ENCODE measurements at places on chromosomes 6 and 20.

GRCh38 chr6:122969999-122970533 lies 26.0 kb upstream of the CLVS2 start:
- no peak for DNase-seq
- no peaks in the 10 kb centered on the region for H3K36me3 ChIP-seq
- H3K4me1 ChIP-seq = no peaks in the 10 kb centered on the region
- no peaks in the 10 kb centered on the region for H3K27me3 ChIP-seq
- H3K4me3 ChIP-seq = no peak overlapping the region

GRCh38 chr6:148203970-148204369 lies 138.7 kb upstream of the SASH1 start:
- H3K4me1 ChIP-seq = no peaks in the 10 kb centered on the region
- H3K4me3 ChIP-seq = no peak overlapping the region
- no peaks in the 10 kb centered on the region for H3K36me3 ChIP-seq
- no peak for DNase-seq
- no peaks in the 10 kb centered on the region for H3K27me3 ChIP-seq

DNA sequence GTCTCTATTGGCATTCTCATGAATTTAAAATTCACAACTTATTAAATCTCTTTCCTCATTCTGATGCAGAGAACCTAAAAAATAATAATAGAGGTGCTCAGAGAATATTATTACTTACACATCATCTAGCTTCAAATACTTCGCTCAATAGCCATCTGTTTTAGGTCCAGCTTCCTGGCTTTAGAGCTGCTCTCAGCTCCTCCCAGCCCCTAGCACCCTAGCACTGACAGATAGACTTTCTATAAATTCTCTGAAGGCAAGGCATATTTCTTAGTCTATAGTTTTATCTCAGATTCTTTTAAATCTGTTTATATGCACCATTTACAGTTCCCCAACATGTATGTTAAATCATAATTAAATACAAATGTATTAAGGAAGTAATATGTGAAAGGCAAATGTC lies 281.3 kb downstream of the PTPRK start:
- no peak for DNase-seq
- H3K36me3 ChIP-seq = no peaks in the 10 kb centered on the region
- H3K4me3 ChIP-seq = no peak overlapping the region
- no peaks in the 10 kb centered on the region for H3K27me3 ChIP-seq
- H3K27ac ChIP-seq = no peak overlapping the region

GRCh38 chr20:3994125-3994524 lies 21.2 kb downstream of the RNF24 start:
- DNase-seq = no peak
- no peaks in the 10 kb centered on the region for H3K27me3 ChIP-seq
- no peak overlapping the region for H3K4me3 ChIP-seq
- H3K27ac ChIP-seq = no peak overlapping the region
- H3K4me1 ChIP-seq = peaks cover 13% of the 10 kb centered on the region

- no peak for DNase-seq
- no peaks in the 10 kb centered on the region for H3K36me3 ChIP-seq
- no peak overlapping the region for H3K27ac ChIP-seq
- H3K27me3 ChIP-seq = peaks cover 18% of the 10 kb centered on the region
- H3K4me1 ChIP-seq = peaks cover 3% of the 10 kb centered on the region
- H3K4me3 ChIP-seq = peak overlapping the region; percentile 44
Measured at GRCh38 chr20:8133851-8134451, 1.9 kb downstream of the PLCB1 start.

DNA sequence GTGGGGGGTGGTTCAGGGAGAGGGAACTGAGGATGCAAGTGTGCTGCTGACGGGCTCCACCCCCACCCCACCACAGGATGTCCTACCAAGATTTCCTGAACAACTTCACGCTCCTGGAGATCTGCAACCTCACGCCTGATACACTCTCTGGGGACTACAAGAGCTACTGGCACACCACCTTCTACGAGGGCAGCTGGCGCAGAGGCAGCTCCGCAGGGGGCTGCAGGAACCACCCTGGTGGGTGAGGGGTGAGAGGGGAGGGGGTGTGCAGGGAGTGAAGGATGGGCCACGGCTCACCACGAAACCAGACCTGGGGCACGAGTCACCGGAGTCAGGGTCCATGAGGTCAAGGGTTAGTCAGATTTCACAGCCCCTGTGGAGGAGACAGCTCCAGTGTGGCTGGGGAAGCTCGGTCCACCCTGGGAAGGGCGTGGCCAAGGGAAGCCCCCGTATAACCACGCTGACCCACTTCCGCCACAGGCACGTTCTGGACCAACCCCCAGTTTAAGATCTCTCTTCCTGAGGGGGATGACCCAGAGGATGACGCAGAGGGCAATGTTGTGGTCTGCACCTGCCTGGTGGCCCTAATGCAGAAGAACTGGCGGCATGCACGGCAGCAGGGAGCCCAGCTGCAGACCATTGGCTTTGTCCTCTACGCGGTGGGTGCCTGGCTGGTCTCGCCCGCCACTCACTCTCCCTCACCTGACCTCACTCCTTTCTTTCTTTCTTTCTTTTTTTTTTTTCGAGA lies 18.3 kb downstream of the CAPN11 start:
- peak overlapping the region; percentile 90 for H3K27ac ChIP-seq
- no peaks in the 10 kb centered on the region for H3K36me3 ChIP-seq
- DNase-seq = no peak
- H3K27me3 ChIP-seq = no peaks in the 10 kb centered on the region

- no peak for DNase-seq
- no peak overlapping the region for H3K4me3 ChIP-seq
- peaks cover 10% of the 10 kb centered on the region for H3K36me3 ChIP-seq
- no peak overlapping the region for H3K27ac ChIP-seq
- no peaks in the 10 kb centered on the region for H3K27me3 ChIP-seq
- H3K4me1 ChIP-seq = peaks cover 3% of the 10 kb centered on the region
Measured at GRCh38 chr20:35465976-35466375, 10.6 kb downstream of the CEP250 start.

DNA sequence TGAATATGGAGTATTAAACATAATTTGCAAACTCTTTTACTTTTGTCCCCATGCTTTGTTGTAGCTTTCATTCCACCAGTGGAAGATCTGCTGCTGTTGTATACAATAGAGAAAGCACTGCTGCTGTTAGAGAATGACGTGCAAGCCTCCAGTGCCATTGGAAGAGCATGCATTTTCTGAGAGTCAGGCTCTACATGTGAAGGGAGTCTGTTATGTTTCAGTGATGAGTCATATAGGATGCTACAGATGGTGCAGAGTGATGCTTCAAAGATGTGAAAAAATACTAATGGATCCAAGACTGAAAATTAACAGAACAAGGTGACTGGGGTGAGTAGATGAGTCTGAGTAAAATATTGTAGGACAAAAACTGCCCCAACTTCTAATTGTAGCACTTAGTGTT lies 22.4 kb upstream of the BACH2 start:
- no peak overlapping the region for H3K27ac ChIP-seq
- no peaks in the 10 kb centered on the region for H3K27me3 ChIP-seq
- no peak for DNase-seq
- H3K4me1 ChIP-seq = no peaks in the 10 kb centered on the region
- H3K36me3 ChIP-seq = no peaks in the 10 kb centered on the region

DNA sequence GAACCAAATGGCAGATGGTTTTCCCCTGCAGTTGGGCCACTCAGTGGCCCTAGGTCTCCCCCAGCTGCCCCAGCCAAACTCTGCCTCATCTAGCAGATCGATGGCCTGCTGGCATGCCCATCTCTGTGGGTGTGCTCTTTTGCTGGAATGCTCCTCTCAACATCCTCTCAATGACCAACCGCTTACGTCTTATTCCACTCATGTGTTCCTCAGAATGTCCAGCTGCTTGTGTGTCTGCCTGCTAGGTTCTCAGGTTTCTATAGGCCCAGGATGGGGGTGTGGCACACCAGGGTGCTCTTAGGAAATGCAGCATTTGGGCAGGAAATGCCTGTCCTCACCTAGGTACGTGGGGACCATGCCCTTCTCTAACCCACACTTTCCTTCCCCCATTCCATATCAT lies 509.9 kb upstream of the SYNCRIP start:
- no peak for DNase-seq
- no peak overlapping the region for H3K27ac ChIP-seq
- no peak overlapping the region for H3K4me3 ChIP-seq
- H3K36me3 ChIP-seq = no peaks in the 10 kb centered on the region
- H3K4me1 ChIP-seq = no peaks in the 10 kb centered on the region
- H3K27me3 ChIP-seq = no peaks in the 10 kb centered on the region

DNA sequence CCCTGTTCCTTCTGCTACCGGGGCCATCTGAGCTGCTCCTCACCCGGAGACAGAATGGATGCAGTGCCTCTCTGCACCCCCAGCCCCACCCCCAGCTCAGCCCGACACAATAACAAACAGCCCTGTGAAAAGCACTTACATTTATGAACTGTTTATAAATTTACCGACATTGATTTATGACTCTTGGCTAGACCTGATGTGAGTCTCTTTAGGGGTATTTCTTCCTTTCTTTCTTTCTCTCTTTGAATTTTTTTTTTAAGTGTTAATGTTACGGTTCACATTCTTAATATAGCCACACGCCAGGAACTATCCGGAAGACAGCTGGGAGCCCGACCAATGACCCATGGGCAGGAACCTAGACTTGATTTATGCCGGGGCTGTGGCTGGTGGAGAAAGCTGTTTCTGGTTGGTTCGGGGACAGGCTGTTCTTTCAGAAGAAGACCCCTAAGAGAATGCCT lies 266.3 kb downstream of the CDC5L start:
- no peak for DNase-seq
- no peaks in the 10 kb centered on the region for H3K4me1 ChIP-seq
- no peak overlapping the region for H3K27ac ChIP-seq
- H3K27me3 ChIP-seq = no peaks in the 10 kb centered on the region
- H3K36me3 ChIP-seq = no peaks in the 10 kb centered on the region

GRCh38 chr6:17311595-17312311 lies 30.6 kb downstream of the RBM24 start:
- peak; percentile 17 for DNase-seq
- H3K4me1 ChIP-seq = 0 out of 2 replicates have a peak, but pooled peaks cover 2% of the 10 kb centered on the region
- no peaks in the 10 kb centered on the region for H3K36me3 ChIP-seq

DNA sequence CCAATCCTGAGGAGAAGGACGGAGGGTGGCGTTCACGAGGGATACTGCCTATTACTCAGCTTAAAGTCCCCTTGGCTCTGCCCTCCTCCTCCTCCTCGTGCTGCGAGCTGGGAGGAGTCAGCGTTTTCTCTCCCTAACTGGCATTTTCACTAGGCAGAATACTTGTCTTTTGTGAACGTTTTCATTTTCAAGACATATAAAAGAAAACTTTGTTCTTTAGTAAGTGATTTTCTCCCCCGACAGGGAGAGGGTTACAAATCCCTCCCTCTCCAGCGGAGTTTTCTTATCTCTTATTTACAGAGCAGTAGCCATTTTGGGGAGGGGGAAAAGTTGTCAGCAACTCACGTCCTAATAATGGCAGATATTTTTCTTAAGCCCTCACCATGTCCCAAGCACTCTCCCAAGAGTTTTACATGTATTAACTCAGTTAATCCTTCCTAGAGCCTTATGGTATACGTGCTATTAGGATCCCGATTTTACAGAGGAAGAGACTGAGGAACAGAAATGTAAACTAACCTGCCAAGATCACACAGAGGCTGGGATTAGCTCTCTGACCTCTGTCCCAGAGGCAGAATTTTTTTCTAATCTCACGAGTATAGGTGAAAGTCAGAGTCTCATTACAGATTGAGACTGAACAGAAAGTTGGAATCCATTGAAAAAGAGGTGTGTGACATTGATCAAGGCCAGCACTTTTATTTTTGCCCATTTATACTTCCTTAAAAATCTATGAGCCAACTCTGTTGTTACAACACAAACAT lies 30.0 kb upstream of the ZNF217 start:
- no peaks in the 10 kb centered on the region for H3K36me3 ChIP-seq
- peak overlapping the region; percentile 100 for H3K27ac ChIP-seq
- peaks cover 47% of the 10 kb centered on the region for H3K4me1 ChIP-seq
- DNase-seq = peak; percentile 87
- peak overlapping the region; percentile 49 for H3K4me3 ChIP-seq

DNA sequence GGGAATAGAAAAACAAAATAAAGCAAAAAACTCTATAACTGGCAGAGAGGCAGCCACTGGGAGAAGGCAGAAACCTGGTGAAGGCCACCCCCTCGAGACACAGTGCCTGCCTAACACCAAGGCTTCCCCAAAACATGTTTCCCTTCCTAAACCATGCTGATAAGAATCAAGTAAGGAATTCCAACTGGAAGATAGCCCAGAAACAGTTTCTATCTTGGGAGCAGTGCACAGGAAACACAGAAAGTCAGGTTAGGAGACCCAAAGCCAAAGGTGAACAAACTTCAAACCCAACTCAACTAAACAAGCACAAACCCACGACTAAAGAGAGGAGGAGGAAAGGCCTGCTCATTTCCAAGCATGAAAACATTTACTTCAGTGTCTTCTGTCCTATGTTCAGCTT lies 433.7 kb upstream of the RGS17 start:
- no peak overlapping the region for H3K27ac ChIP-seq
- no peaks in the 10 kb centered on the region for H3K27me3 ChIP-seq
- H3K4me3 ChIP-seq = no peak overlapping the region
- DNase-seq = no peak
- H3K4me1 ChIP-seq = no peaks in the 10 kb centered on the region

DNA sequence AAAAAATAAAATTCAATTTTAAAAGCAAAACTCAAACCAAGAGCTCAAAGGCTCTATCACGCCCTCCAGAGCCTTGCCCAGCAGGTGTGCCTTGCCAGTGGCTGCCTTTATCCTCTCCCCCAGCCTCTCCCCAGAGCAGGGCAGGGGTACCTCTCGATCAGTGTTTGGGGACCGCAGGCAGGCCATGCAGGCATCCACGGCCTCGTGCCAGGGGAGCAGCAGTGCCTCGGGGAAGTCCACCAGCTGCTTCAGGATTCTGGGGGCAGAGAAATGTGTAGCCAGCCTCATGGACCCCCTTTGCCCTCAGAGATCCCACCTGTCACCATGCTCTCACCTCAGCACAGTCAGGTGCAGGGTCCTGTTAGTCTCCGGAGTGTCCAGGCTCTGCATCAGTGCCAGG lies 5.7 kb downstream of the CUL7 start:
- H3K27me3 ChIP-seq = no peaks in the 10 kb centered on the region
- H3K36me3 ChIP-seq = no peaks in the 10 kb centered on the region
- no peak for DNase-seq
- H3K4me1 ChIP-seq = peaks cover 16% of the 10 kb centered on the region
- no peak overlapping the region for H3K4me3 ChIP-seq

- no peaks in the 10 kb centered on the region for H3K4me1 ChIP-seq
- no peaks in the 10 kb centered on the region for H3K27me3 ChIP-seq
- no peak for DNase-seq
- no peak overlapping the region for H3K27ac ChIP-seq
Measured at GRCh38 chr6:84581494-84582259, 182.7 kb downstream of the TBX18 start.
